Stimulated activated CD4-positive, alpha-beta T cell treated with anti-CD3 and anti-CD28 coated beads, TNF-alpha, amount 100 ng/mL, for 1 hour (primary cell): ENCODE measurements at places on chromosomes 3 and 15.

GRCh38 chr15:45521596-45522327 is 793 bp downstream of the SLC30A4 start:
- no peak for DNase-seq

- peak; percentile 79 for DNase-seq
Observed at GRCh38 chr3:69084326-69085167, at the start of gene ARL6IP5. TSS of gene ARL6IP5 (plus strand) at chr3:69084937. CDS start at chr3:69085048, 111 bp downstream.

- no peak for DNase-seq
Observed at GRCh38 chr3:69231929-69232440, 109.6 kb upstream of the LMOD3 start.

- no peak for DNase-seq
Observed at GRCh38 chr3:189297932-189298331, 126.2 kb downstream of the TPRG1 start.

GRCh38 chr3:36740787-36741186 is 23.6 kb downstream of the DCLK3 start:
- no peak for DNase-seq

- no peak for DNase-seq
Observed at GRCh38 chr15:43958861-43959330, 132.1 kb downstream of the WDR76 start.

- no peak for DNase-seq
Observed at GRCh38 chr3:133529809-133530208, 43.7 kb upstream of the CDV3 start.

- no peak for DNase-seq
Observed at GRCh38 chr3:50126287-50127211, 28.6 kb upstream of the SEMA3F start.

- no peak for DNase-seq
Observed at GRCh38 chr3:52752045-52752660, 18.6 kb downstream of the NEK4 start.

- no peak for DNase-seq
Observed at GRCh38 chr15:61660579-61660978, 399.7 kb downstream of the VPS13C start.

GRCh38 chr3:62876064-62876463 is 848 bp upstream of the CADPS start:
- DNase-seq = no peak

GRCh38 chr15:33490703-33491102 is 179.9 kb downstream of the RYR3 start:
- no peak for DNase-seq

- DNase-seq = no peak
Observed at GRCh38 chr3:188233320-188233719, 79.4 kb downstream of the LPP start.

DNA sequence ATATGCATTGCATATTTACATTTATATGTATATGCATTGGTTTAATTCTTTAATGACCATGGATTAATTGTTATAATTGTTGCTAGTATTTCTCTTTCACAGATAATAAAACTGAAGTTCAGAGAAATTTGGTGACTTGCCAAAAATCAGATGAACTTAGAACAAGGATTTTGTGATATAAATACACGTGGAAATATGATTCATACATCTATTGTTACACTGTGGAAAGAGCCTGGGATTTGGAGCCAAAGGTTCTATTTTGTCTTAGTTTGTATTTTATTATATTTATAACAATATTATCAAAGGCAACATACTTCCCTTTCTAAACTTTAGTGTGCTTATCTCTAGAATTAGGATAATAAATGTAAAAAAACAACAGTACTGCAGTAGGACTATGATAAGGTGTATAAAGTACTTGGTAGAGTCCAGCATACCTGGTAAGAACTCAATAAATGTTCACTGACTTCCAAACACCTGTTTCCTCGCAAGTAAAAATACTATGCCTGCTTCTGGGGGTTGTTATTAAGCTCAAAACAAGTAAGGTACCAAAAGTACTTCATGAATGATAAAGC is 342.9 kb downstream of the THSD4 start:
- DNase-seq = no peak
